ENCODE measurements at places on chromosomes 1 and 21. TPM values are rescaled to one million over a fixed set of nuclear protein-coding genes. Genes with fewer than 3 reads are reported as not detected.

The OR10J1 gene
- not detected for total RNA-seq

The CD1E gene
- total RNA-seq = not detected

The NPPA gene
- total RNA-seq = not detected

The FMOD gene
- 0.19 TPM for total RNA-seq

The PLA2G4A gene
- not detected for total RNA-seq

The LAPTM5 gene
- total RNA-seq = 326 TPM

The PRRX1 gene
- total RNA-seq = not detected

The FNDC7 gene
- total RNA-seq = not detected

The FCRL4 gene
- not detected for total RNA-seq

The AMY1B gene
- total RNA-seq = not detected

The FCRLA gene
- total RNA-seq = not detected

GRCh38 chr1:150973836-150974579 lies 627 bp downstream of the CERS2 start:
- peak; percentile 62 for DNase-seq

- no peak for DNase-seq
Measured at GRCh38 chr1:160307118-160307791, 22.3 kb upstream of the PEX19 start.

GRCh38 chr1:186208405-186209129 lies 166.5 kb downstream of the TPR start:
- DNase-seq = no peak

DNA sequence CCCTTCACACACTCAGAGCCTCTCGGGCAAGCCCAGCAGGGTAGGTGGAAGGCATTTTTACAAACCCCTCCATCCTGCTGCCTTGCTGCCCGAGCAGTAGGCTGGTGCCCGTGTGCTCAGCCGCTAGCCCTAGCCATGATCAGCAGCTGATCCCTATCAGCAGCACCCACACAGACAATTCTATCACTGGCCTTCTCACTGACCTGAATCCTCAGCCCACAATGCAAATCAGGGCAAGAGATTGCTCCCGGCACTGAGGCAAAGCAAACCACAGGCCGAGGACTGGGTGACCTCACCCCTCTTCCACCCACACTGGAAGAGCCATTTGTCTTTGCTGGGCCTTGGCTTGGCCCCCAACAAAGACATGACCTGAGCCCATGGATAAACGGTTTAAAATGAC lies 895 bp upstream of the PDZK1 start:
- DNase-seq = no peak

GRCh38 chr1:40039245-40039756 lies 1.2 kb upstream of the CAP1 start:
- DNase-seq = no peak

GRCh38 chr1:38547321-38547720 lies 312.3 kb downstream of the RRAGC start:
- DNase-seq = no peak

DNA sequence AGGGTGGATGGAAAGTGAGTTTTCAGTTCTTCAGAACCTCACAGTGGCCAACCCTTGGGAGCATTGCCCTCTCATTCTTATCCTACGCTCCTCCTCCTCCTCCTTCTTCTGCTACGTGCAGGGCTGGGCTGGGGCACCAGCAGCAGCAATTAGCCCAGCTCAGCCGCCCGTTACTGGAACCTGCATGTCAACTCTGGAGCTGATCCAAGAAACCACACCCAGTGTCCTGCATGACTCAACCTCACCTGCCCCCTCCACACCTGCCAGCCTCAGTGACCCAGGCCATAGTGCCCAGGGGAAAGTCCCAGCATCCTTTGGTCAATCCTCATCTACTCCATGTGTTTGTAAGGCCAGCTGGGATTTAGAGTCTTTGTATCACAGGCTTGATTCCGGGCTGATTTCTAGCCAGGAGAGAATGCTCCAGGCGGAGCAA lies 12.6 kb downstream of the ELF3 start:
- DNase-seq = no peak

- DNase-seq = no peak
Measured at GRCh38 chr1:35190784-35191183, 2.2 kb downstream of the SFPQ start.

DNA sequence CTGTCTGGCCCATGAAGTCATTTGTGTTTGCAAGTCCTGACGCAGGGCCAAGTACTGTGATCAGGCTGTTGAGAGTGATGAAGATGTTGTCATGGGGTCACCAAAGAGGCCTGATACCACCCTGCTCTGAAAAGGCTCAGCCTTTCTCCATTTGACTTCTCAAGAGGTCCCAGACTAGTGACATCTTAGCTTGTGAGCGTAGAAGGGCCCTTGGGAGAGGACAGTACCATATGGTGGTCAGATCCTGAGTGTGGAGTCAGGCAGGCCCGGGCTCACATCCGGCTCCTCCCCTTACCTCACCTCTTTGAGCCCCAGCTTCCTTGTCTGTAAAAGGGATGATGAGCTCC lies 29.6 kb downstream of the SERINC2 start:
- peak; percentile 21 for DNase-seq

DNA sequence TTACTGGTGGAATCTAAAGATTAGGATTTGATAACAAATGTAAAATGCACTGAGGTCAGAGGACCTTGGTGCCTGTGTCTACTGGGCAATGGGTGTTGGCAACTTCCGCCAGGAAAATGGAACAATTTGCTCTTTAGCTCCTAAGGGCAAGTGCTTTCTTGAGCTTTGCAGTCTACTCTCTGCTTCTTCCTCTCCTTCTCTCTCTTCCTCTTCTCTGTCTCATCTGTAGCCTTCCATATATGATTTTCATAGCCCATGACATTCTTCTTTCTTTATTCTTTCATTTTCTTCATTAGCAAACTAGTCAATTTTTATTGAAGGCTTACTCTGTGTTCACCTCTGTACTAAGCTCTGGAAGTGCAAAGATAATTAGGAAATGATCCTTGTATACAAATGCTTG lies 35.5 kb downstream of the OVGP1 start:
- no peak for DNase-seq

DNA sequence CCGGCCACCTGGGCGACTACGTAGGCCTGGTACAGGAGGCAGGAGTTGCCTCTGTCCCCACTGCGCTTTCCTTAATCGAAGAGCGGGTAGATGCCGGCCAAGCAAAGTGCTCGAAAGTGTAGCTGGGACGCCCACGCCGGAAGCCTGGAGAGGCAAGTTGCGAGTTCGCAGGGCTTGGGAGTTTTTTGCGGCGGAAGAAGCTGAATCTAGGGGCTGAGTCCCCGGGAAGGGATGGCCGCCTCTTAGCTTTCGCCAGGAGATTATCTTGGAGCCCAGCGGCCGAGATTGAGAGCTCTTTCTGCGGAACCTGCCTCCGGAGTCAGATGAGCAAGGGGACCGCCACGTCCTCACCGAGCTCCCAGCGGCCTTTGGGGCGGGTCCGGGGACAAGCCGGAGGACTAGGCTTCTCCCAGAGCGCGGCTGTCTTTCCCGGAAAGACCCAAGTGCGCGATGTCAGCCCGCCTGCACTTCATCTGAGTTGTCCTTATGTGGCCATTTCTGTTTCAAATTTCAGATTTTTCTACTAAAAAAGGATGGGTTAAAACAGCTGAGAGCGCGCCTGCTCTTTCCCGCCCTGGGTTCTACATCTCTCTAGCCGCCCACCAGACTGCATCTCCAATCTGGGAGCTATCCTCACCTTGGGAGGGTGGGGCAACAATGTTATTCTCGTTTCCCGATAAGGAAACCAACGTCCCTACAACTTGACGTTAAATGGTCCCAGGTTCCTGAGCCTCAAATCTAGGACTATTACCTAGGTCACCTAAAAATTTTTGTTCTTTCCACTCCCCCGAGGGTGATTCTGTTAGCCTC lies 12.4 kb upstream of the TBX15 start:
- no peak for DNase-seq

- DNase-seq = peak; percentile 15
Measured at GRCh38 chr1:47624531-47624930, 186.7 kb downstream of the FOXD2 start.

- no peak for DNase-seq
Measured at GRCh38 chr1:147750618-147751217, 9.7 kb downstream of the GJA5 start.

- DNase-seq = no peak
Measured at GRCh38 chr1:6233376-6233775, 2.4 kb downstream of the ICMT start.

- no peak for DNase-seq
Measured at GRCh38 chr1:89808441-89809117, 12.3 kb upstream of the LRRC8D start.

DNA sequence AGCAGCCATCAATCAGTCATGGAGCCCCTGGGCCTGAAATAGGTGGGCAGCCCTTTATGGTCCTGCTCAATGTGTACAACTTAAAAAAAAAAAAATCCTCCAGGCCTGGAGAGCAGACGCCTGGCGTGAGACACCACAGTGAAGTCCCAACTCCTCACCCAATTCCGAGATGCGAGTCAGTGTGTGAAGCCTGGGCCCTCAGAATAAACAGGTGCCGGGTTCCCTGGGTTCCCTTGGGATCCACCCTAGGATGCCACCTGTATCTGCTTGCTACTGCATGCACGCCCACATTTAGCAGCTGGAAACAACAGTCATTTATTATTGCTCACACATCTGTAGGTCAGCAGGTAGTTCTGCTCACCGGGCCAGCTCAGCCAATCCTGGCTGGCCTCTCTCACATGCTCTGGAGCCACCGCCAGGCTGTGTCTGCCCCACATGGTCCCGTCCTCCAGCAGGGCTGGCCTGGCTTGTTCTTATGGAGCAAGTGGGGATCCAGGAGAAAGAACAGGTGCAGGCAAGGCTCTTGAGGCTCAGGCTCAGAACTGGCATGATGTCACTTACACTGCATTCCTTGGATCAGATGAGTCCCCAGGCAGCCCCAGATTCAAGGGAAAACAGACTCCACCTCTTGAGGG lies 172.7 kb downstream of the NPHP4 start:
- no peak for DNase-seq

- DNase-seq = no peak
Measured at GRCh38 chr1:55580845-55581332, 365.7 kb upstream of the USP24 start.

DNA sequence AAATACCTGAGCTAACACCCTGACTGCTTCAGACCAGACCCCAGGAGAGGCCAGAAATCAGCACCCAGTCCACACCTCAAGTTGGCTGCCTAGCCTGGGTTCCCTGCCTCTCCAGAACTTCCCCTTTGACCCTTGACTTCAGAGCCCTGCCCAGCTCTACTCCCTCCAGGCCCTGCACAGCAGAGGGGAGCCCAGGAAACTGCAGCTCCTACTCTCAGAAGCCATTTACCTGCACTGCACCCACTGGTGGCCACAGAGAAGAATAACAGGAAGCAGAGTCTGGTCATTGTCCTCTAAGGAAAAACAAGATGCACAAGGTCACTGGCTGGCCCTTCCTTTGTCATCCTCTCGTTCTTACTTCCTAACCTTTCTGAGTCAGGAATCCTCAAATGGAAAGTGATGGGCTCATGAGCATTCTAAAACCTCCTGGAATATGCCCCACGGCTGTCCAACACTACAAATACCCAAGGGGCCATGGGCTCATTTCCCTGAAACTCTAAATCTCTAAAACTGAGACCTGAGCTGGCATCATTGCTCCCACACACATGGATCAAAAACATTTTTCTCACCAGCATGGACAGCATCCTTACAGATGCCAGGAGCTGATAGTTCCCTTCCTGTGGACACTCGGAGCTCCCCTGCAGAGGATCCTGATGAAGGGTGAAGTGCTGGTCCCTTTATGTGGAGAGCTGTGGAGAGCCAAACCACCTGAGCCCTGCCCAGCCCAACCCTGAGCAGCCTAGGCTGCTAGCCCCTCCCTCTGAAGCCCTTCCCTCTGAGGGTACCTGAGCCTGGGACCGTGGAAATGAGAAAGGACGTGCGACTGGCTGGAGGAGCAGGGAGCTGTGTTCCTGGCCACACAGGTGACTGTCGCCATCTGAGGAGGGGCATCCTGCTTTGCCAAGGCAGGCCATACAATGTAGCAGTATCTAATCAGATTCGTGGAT lies at the start of gene ITLN2:
ITLN2 (minus strand) TSS at position 652 of the 947 bp plus-strand sequence; CDS start at position 584, 68 bp downstream.
- DNase-seq = peak; percentile 73

DNA sequence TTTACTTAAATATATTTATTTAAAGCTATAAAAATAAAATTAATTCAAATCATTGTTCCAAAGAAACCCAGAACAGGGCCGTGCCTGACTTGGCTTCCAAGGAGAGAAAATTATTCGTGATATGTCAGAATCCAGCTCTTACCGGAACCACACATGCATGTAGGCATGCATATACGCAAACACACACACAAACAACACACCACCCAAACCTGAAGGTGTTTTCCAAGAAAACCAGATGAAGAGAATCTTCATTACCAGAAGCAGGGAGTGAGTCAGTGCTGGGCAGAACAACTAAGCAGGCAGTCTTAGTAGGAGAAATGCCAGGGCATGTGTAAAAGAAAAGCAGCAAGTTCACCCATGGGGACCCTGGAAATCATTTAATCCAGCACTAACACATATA lies 432.0 kb upstream of the BEND5 start:
- DNase-seq = no peak

DNA sequence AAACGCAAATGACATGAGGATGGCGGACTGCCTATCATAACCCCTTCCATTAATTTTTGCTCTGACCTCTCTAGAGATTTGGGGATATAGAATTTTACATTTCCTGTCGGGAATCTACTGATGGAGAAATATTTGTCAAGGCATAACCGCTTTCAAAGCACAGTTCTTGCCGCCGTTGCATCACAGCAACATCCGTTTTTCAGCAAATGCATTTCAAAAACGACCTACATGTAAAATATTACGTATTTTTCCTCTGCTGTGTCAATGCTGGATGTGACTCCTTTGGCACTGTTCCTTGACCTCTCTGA lies 4.9 kb downstream of the MIER1 start:
- DNase-seq = no peak

DNA sequence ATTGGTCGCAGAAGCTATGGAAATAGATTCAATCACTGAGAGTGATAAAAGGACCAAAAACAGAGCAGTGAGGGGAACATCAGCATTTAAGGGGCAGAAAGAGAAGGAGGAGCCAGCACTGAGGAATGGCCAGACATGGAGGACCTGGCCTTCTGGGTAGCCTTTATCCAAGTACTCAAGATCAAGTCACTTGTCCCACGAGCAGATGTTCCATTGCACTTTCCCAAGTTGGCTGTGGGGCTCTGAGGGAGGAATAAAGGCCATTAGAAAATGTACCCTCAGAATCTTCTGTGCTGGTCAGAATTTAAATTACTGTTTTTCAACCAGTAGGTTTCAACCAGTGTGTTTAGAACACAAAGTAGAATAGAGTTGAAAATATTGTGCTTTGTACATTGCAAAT lies 55.3 kb downstream of the GIPC2 start:
- no peak for DNase-seq

DNA sequence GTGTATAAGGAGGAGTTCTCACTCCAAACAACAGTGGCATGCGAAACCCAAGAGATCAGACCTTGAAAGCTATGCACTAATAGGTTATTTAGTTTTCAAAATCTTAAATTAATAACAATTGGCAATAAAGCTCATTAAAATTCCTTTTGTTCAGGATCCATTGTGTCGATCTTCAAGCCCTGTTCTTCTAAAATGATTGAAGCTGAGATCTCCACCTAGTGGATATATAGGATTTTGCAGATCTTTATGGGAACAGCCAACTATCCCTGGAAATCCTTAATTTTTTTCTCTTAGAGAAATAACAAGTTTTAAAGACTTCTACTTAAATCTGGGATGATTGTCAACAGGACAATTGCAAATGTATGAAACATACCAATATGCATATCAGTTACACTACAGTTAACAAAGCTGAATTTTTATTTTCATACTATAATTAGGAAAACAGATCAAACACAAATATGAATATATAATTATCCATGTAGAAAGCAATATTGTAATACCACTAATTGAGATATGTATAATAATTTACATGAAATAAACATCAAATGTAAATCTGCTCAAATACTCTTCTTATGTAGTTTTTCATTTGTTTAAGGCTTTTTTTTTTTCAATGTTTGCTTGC lies 43.3 kb downstream of the LRRC53 start:
- no peak for DNase-seq

- DNase-seq = no peak
Measured at GRCh38 chr1:39324888-39325287, 120.4 kb downstream of the MACF1 start.

All from activated CD8-positive, alpha-beta memory T cell treated with anti-CD3 and anti-CD28 coated beads, Interleukin-2, amount 10 ng/mL, durations not matched to agents 7 days and 5 days (primary cell).